Large intestine (tissue), 12 donors: ENCODE measurements at places on chromosomes 11 and 22. TPM values are rescaled to one million over a fixed set of nuclear protein-coding genes. Genes with fewer than 3 reads are reported as not detected.

Gene P2RX6
- 1.4 TPM for polyA plus RNA-seq

DNA sequence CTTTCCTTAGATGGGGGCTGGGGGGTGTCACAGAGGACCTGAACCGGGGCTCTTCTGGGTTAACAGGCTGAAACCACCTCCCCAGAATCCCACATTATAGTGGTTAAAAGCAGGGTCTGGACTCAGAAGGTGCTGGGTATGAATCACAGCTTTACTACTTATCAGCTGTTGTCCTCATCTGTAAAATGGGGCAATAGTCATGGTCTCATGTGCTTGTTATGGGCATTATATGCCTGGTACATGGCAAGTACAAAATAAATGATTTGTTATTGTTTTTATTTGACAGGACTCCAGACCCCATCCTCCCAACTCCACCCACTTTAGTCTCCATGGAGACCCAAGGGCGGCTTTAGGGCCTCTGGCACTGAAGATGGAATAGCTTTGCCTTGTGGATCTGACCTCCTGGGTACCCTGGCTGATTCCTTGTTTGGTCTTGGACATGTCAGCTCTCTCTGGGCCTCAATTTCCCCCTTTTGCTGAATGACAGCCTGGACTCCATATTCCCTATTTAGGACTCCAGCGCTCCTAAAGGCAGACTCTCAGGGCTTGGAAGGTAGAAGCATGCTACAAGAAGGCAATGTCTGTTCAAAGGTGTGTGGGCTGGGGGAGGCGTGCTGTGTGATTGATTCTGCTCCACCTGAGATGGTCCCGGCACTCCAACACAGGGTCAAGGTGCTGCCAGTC is 812 bp upstream of the SMTN start:
- peak overlapping the region; percentile 92 for H3K4me3 ChIP-seq
- peaks cover 58% of the 10 kb centered on the region for H3K4me1 ChIP-seq
- H3K27me3 ChIP-seq = no peaks in the 10 kb centered on the region
- H3K27ac ChIP-seq = peak overlapping the region; percentile 87
- no peak for DNase-seq

Gene TUB
- 15.2 TPM for polyA plus RNA-seq

Gene APOL4
- polyA plus RNA-seq = 7.8 TPM

GRCh38 chr11:109088086-109088485 is 333.9 kb upstream of the C11orf87 start:
- no peak overlapping the region for H3K27ac ChIP-seq
- no peaks in the 10 kb centered on the region for H3K36me3 ChIP-seq
- H3K4me3 ChIP-seq = no peak overlapping the region

DNA sequence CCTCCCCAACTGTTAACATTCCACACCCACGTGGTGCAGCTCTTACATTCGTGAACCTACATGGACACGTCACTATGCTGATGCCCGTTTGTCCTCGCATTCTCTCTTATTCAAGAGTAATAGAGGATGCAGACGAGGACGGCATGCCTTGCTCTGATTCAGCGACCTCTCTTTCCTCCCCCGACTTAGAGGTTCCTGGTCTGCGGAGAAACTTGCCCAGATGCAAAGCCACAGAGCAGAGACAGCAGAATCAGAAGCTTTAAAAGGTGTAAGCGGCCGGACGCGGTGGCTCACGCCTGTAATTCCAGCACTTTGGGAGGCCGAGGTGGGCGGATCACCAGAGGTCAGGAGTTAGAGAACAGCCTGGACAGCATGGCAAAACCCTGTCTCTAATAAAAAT is 288.0 kb downstream of the NTM start:
- H3K4me3 ChIP-seq = no peak overlapping the region
- peaks cover 4% of the 10 kb centered on the region for H3K27me3 ChIP-seq
- H3K36me3 ChIP-seq = no peaks in the 10 kb centered on the region
- H3K4me1 ChIP-seq = no peaks in the 10 kb centered on the region

- H3K4me3 ChIP-seq = no peak overlapping the region
- DNase-seq = no peak
- H3K4me1 ChIP-seq = no peaks in the 10 kb centered on the region
- no peaks in the 10 kb centered on the region for H3K27me3 ChIP-seq
Observed at GRCh38 chr11:98260983-98261382, 759.8 kb upstream of the CNTN5 start.
